ENCODE measurements at places on chromosomes 3 and 15.

DNA sequence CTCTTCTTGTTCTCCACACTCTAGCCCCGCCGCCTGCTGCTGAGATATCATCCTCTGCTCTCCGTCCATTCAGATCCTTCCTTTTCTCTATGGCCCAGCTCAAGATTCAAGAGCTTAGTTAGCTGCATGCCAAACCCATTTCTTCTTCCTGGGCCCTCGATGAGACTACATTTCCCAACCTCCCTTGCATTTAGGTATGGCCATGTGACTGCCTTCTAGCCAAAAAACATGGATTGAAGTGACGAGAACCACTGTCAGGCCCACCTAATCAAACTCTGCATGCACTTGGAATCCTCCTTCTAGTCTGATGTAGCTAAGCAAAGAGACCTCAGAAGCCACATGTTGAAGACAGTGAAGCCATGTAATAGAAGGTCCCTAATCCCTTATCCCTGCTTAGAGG lies 308.2 kb downstream of the VPS13C start:
- DNase-seq: no peak

GRCh38 chr3:18211116-18211515 lies 214.0 kb downstream of the SATB1 start:
- DNase-seq: no peak

DNA sequence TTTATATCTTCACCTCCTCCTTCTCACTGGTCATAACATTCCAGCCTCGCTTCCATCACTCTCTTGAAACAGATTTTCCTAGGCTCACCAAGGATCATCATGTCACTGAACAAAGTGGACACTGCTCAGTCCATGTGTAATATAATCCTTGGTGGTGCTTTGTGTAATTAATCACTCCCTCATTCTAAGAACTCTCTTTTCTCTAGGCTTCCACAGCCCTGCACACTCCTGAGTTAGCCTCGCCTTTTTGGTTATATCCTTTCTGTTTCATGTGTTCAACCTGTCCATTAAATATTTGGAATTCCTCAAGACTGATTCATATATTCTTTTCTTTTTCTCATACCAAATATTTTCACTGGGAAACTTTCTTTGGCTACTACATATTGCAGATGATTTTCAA lies 440.8 kb downstream of the PYDC2 start:
- no peak for DNase-seq

- DNase-seq: no peak
These were observed 77.3 kb downstream of the RORA start for GRCh38 chr15:61151791-61152190.

- no peak for DNase-seq
These were observed 271.3 kb upstream of the TOPAZ1 start for GRCh38 chr3:43970351-43970750.

DNA sequence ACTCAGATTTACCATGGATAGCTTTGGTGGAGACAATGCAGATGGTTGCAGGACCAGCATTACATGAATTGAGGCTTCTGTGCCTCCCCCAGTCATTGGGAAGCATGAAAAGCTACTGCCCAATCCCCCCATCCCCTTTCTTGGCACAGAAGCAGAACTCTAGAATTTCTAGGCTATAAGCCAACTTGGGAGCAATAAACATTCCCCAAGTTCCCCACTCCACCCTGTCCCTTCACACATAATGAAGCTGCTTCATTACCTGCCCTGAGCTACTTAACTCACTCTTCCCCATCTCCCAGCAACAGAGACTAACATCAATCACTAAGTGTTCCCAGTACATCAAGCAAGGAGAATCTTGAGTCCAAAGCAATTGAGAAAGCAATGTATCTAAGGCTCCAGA lies 164.5 kb downstream of the RORA start:
- DNase-seq: no peak

DNA sequence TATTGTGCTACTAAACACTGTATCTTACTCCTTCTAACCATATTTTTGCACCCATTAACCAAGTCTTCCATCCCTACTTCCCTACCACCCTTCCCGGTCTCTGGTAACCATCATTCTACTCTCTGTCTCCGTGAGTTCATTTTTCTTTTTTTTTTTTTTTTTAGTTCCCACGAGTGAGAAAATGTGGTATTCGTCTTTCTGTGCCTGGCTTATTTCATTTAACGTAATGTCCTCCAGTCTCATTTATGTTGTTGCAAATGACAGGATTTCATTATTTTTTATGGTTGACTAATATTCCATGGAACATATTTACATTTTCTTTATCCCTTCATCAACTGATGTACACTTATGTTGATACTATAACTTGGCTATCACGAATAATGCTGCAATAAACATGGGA lies 31.7 kb downstream of the TJP1 start:
- no peak for DNase-seq

DNA sequence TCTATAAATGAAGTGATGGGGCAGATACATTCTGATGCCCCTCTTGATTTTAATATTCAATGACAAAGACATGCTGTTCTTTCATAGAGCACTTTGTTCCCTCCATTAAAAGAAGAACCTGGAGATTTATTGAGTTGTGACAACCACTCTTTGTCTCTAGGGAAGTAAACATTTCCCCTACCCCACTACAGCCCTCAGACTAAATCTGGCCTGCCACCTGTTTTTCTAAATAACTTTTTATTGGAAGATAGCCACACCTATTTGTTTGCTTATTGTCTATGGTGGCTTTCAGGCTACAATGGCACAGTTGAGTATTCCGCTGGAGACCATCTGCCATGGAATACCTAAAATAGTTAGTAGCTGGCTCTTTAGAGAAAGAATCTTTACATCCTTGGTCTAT lies 41.2 kb upstream of the ZNF385D start:
- no peak for DNase-seq

- DNase-seq: no peak
These were observed 211.8 kb downstream of the CHST2 start for GRCh38 chr3:143331350-143331749.

DNA sequence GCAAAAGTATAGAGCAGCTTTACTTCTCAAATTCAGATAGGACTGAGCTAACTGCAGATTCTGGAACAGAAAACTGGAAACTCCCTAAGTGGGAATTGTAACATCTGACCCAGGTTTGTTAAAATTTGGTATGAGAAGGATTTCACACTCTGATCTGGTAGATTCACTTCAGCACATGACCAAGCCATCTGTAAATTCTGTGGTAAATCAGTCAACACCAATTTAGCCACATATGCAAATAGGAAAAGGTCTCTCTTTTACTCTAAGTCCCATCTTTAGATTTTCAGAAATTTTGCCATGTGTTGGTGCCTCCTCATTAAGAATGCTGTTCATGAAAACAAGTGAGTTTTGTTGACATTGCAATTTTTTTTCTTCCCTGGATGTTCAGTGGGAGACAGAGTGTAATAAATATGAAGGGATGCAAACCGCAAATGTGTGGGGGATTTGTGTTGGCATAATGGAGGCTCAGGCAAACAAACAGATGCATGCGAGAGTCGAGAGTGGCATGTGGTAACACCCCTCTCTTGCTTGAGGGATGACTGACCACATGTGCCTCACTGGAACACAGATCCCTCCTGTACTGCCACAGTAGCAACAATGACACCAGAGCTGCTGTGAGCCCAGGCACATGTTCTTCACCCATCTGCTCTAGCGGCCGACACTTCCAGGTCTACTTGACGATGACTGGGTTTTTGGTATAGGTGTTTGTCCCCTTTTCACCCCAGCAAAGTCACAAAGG lies 146.6 kb downstream of the FEZF2 start:
- no peak for DNase-seq

DNA sequence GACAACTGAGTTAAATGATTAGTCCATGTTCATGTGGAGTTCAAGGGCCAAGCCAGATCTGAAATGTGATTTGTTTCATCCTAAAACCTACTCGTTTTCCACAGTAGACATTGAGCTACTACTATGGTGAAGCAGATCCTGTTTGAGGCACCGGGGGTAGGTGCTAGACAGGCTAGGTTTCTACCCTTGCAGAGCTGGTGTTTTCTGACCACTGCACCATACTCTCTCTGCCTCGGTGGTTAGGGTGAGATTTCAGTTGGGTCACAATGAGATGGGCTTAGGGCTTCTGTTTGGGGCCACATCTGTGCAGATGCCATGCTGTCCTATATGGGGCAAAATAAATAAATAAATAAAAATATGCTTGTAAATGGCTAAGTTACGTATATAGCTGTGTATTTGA lies 99.3 kb downstream of the OXNAD1 start:
- no peak for DNase-seq

- no peak for DNase-seq
These were observed 71.5 kb upstream of the SLC25A26 start for GRCh38 chr3:66149269-66149668.

GRCh38 chr3:40452562-40452875 lies 4.6 kb upstream of the RPL14 start:
- no peak for DNase-seq

GRCh38 chr3:71520161-71521020 lies 63.1 kb downstream of the FOXP1 start:
- no peak for DNase-seq

GRCh38 chr3:160091441-160091840 lies 102.8 kb downstream of the IL12A start:
- no peak for DNase-seq

DNA sequence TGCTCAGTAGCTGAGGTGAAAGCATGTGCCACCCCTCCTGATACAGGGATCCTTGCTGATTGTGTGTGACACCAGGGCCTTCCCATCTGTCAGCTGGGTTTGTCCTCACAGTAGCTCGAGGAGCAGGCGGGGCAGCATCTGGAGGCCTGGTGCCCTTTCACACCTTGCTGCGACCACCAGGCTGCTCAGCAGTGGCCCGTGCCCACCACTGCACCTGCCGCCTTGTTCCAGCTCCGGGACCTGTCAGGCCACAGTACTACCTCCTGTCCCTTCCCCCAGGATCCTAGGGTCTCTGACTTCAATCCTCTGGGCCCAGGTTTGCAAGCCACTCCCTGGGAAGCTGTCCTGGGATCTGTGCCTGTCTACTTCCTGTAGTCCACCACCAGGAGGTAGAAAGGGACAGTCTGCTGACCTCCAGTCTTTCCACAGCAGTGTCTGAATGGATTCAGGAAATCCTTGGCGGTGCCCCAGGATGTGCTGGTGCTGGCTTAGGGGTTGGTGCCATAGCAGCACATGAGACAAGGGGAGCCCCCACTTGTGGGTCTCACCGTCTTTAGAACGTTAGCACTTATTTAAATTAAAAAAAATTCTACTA lies 27.5 kb downstream of the APBA2 start:
- no peak for DNase-seq

DNA sequence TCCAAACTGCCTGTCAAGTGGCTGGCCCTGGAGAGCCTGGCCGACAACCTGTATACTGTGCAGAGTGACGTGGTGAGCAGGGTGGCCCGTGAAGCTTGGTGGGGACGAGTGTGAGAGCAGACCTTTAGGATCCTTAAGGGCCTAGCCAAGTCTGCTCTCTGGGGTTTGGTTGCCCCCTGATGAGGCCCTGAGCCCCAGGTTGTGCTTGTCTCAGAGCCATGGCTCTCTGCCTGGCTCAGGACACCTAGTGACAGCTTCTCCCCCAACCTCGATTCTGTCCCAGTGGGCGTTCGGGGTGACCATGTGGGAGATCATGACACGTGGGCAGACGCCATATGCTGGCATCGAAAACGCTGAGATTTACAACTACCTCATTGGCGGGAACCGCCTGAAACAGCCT lies 14.4 kb downstream of the TYRO3 start:
- no peak for DNase-seq

- DNase-seq: no peak
These were observed 18.4 kb upstream of the INSYN1 start for GRCh38 chr15:73771385-73772045.

DNA sequence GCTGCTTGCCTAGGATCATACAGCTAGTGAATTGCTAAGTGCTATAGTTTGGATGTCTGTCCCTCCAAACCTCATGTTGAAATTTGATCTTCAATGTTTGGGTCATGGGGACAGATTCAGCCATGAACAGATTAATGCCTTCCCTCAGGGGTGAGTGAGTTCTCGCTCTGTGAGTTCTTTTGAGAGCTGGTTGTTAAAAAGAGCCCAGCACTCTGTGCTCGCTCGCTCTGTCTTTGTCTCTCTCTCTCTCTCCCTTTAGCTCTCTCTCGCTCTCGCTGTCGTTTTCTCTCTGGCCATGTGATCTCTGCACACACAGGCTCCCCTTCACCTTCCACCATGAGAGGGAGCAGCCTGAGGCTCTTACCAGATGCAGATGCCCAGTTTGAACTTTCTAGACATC lies 14.9 kb downstream of the TRH start:
- DNase-seq: no peak

DNA sequence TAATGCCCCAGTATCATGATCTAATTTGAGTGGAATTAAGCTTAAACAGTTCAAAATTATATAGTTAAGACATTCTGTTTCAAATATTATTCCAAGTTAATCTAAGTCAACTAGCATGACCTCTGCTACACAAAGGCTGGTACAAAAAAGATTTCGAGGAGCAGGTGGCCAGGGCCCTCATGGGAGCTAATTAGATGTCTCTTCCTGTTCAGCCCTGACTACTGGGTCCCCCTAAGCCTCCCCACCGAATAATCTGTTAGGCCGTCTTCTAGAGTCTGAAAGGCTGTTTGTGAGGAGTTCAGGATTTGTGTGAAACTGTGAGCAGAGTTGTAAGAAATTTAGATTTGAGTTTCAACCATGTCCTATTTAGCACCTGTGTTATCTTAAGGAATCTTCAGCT lies 75.4 kb downstream of the PPM1L start:
- DNase-seq: no peak

DNA sequence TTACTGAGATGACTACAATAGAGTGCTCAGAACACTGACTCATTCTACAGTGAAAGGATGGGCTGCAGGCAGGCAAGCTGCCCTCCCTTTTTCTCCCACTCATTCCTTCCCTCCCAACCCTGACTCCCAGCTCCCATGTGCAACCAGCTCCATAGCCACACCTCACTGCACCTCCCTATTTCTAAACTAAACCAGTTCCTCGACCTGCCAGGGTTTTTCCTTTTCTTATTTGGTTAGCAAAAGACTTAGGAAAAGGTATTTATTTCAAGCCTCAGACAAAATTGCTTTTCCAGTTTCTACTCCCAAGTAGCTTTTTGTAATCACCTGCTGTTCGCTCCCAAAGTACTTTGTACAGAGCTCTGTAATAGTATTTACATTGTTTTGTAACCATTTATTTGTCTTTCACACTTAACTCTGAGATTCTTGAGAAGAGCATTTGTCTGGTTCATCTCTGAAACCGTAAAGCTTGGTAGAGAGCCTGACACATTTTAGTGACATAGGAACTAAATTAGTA lies 2.2 kb downstream of the AADAC start:
- DNase-seq: peak; percentile 14

- no peak for DNase-seq
These were observed 8.9 kb upstream of the SPPL2A start for GRCh38 chr15:50774450-50774849.
